Stimulated activated CD8-positive, alpha-beta memory T cell treated with anti-CD3 and anti-CD28 coated beads, Interleukin-4, amount 100 ng/mL, for 24 hours (primary cell): ENCODE measurements at places on chromosomes 3 and 15.

GRCh38 chr3:134370611-134371531 lies 3.4 kb downstream of the AMOTL2 start:
- no peak for DNase-seq

GRCh38 chr3:117490716-117491115 lies 781.1 kb downstream of the TUSC7 start:
- DNase-seq, result no peak

- DNase-seq, result no peak
These were observed 101.9 kb upstream of the RNU6-1 start for GRCh38 chr15:67941648-67942310.

- DNase-seq, result no peak
These were observed 7.3 kb downstream of the GRIP2 start for GRCh38 chr3:14532691-14533456.

- DNase-seq, result no peak
These were observed 109.7 kb downstream of the SV2B start for GRCh38 chr15:91209726-91210125.

DNA sequence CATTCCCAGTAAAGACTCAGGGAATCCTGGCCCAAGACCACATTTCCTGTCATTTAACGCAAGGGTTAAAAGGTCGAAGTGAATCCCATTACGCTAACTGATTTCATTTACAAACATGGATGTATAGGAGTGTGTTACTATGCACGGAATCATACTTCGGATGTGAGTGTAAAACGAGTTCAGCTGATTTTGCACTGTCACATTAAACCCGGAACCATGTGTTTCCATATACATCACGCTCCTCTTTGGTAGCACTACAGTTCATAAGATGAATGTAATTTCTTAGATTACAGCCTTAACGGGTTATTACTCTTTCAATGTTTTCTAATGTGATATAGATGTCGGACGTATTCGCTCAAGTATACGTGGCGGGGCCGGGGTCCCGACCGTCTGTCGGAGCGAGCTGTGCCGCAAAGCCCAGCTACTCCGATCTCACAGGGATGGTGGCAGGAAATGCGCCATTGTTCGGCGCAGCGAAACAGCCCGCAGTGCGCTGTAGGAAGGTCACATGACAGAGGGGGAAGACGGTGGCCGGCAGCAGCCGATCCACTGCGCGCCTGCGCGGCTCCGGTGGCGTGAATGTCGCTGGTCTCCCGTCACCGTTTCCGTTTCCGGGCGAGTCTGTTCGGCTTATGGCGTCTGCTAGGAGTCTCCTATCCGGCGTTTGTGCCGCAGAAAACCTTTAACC lies 97.3 kb downstream of the NPAP1 start:
- peak; percentile 58 for DNase-seq

GRCh38 chr3:192957441-192958021 lies 39.9 kb upstream of the MB21D2 start:
- DNase-seq, result no peak

GRCh38 chr15:78306176-78306774 lies 6.9 kb upstream of the SKIC8 start:
- no peak for DNase-seq

GRCh38 chr3:148453781-148454191 lies 243.9 kb upstream of the AGTR1 start:
- no peak for DNase-seq

- DNase-seq, result no peak
These were observed 298.3 kb upstream of the NR2E3 start for GRCh38 chr15:71511796-71512681.

GRCh38 chr3:25153561-25153960 lies 274.5 kb upstream of the RARB start:
- no peak for DNase-seq

DNA sequence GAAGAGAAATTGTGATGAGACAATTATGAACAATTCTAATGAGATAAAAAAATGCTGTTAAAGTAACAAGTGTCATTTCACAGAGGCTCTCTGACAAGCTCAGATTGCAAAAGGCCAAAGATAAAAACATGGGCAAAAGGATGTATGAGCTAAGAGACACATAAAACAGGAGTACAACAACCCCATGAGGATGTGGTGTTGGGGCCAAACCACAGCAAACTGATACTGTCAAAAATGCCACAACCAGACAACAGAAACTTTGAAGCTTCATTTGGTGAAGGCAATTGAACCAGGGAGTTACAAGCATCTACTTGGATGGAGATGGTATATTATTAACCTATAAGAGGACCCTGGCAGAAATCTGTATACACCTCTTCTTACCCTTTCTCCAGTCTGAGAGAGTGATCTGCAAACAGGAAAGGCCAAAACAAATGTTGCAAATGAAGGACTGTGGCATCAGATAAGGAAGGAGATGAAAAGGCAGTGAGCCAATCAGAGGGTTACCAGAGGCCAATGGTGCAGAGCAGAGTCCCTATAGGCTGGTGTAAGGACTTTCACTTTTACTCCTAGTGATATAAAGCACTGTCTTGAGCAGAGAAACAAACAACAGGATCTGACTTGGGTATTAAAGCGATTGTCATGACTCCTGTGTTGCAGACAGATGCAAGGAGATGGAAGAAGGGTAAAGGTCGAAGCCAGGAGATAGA lies 659.0 kb downstream of the NTRK3 start:
- DNase-seq, result no peak

GRCh38 chr15:70792171-70792573 lies 28.8 kb upstream of the UACA start:
- no peak for DNase-seq

DNA sequence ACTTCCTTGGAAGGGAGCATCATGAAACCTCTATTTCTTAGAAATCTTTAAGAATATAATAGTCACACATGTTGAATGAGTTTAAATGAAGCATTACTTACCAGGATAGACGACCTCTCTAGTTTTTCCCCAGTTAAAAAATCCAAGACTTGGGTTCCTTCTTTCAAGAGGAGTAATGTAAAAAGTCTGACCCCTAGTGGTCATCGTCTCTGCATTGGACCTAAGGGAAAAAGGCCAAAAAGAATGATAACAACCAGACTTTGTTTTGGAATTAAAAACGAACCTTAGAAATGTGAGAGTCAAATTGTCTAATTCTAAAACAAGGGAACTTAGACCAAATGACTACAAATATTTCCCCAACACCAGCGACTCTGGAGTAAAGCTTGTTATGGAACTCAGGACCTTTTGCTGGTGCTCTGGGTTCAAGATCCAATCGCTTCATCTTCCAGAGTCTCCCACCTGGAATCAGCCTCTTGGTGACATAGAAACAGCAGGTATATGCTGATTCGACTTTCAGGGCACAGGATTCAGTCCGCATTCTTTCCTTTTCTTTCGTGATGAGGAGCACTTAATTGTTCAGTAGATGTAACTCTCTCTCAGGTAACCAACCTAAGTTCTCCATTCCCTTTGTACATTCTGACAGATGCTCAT lies 214.8 kb upstream of the TPRG1 start:
- DNase-seq, result no peak

GRCh38 chr3:101812895-101813294 lies 33.9 kb downstream of the NXPE3 start:
- DNase-seq, result no peak

DNA sequence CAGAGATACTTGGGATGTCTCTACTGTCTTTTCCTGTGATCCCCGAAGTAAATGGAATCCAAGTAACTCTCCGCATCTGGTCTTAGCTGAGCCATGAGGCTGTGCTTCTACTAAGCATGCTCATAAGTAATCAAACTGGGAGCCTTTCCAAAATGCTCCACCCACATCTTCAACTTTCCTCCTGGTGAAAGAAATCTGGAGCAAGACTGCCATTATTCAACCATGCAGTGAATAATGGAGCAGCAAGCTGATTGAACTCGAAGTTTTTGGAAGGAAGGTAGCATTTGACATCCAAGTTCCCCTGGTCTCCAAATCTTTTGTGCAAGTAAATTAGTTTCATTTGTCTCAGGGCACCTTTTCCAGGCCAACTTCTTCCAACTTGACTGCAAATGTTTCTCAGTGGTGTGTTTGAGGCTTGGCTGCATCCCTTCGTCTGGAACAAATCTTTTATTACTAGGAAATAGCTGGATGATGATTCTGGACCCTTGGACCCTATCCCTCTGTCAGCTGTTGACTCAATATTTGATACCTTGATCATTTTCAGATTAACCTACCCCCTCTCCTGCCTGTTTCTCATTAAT lies 19.4 kb downstream of the GXYLT2 start:
- no peak for DNase-seq

GRCh38 chr3:108008106-108008505 lies 82.7 kb downstream of the CD47 start:
- DNase-seq, result no peak

GRCh38 chr3:136632625-136633081 lies 119.5 kb downstream of the STAG1 start:
- DNase-seq, result no peak

- DNase-seq, result no peak
These were observed 14.3 kb upstream of the CCNL1 start for GRCh38 chr3:157174290-157174648.

- no peak for DNase-seq
These were observed 83.6 kb downstream of the TNIK start for GRCh38 chr3:171376596-171376947.

GRCh38 chr3:136078421-136079364 lies 113.2 kb downstream of the PPP2R3A start:
- DNase-seq, result no peak

DNA sequence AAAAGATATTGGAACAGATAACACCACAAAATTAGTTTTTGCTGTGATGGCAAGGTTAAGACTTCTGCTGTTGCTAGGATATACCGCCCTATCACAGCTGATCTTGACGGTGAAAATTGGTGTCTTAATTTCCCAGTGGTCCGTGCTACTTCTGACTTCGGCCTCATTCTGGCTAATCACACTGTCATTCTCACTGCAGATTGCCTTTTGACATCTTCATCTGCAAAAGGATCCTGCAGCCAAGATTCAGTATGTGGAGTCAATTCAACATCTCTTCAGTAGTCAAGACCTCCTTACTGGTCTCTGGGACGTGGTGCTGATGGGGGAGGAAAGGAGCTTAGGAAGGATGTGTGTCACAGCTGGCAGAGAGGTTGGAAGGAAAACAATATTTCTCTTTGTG lies 438.6 kb downstream of the WDR72 start:
- DNase-seq, result no peak

DNA sequence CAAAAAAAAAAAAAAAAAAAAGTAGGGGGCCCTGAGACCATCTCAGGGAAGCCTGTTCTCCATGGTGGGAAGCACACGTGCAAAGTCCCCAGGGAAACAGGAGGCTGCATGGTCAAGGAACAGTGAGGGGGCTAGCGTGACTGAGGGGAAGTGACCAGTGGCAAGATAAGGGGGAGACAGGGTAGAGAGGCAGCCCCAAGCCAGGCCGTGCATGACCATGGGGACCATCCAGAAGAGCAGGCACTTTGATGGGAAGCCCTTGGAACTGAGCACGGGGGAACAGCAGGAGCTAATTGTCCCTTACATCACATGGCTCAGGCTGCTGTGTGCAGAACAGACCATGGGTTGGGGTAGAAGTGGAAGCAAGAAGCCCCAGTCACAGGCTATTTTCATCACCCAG lies 196.2 kb downstream of the NTRK3 start:
- no peak for DNase-seq

- no peak for DNase-seq
These were observed 244.2 kb upstream of the EPHA3 start for GRCh38 chr3:88863196-88863595.

GRCh38 chr15:67094001-67094826 lies 28.8 kb downstream of the SMAD3 start:
- no peak for DNase-seq

- no peak for DNase-seq
These were observed 583.4 kb upstream of the DPPA4 start for GRCh38 chr3:109920749-109921148.

- DNase-seq, result no peak
These were observed 131.3 kb downstream of the TJP1 start for GRCh38 chr15:29690765-29691475.

- no peak for DNase-seq
These were observed 42.1 kb downstream of the FBLN2 start for GRCh38 chr3:13590841-13591520.

DNA sequence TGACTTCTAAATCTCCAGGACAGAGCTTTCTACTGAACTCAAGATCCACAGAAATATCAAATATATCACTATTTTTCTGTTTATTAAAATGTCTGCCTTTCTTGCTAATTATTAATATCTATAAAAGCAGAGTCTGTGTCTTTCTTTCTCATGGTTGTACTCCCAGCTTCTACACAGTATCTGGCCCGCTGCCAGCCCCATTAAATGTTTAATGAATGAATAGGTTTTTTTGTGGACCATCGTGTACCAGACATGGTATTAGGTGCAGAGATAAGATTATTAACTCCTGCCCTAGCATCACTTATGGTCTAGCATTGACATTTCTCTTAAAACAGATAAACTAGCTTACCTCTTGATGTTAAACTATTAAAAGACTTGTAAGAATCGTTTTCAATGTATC lies 111.4 kb upstream of the RBMS3 start:
- no peak for DNase-seq

DNA sequence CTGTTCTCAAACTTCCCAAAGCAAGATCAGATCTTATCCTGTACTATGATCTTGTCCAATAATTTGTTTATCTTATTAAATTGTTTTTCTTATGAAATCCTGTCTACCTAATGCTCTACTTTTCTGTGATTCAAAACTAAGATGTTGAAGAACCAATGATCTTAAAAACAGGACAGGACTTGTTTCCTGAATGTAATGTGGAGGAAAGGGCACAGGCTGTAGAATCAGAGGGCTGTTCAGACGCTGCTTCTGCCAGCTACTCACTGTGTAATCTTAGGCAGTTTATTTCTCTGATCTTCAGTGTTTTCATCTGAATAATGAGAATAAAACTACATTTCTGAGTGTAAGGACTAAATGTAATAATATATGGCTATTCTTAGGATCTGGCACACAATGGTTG lies 20.1 kb upstream of the DMXL2 start:
- no peak for DNase-seq

DNA sequence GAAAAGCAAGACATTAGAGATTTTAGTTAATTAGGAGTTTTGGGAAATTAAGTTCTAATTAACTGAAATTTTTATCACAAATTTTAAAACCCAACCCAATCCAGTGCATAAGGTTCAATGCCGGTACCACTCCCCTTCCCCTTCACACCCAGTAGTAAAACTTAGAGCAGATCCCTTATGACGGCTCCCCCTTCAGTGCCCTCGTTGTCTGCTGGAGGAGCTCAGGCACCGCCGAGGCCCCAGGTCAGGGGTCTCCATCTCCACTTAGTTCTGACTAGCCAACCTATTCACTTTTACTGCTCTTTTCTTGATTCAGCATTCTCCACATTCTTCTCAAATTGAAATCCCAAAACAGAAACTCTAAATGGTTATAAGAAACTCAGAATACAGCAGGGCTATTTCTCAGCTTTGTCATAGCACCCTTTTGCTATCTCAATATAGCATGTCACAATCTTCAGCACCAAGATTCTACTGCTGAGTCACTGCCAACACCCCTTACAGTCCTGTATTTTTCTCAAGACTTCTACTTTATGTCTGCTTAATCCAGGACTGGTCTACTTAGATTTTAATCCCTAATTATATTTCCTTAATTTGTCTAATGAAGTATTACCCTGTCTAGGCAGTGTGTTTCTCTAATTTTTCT lies 39.8 kb downstream of the TUBGCP4 start:
- DNase-seq, result no peak

- DNase-seq, result no peak
These were observed 92.3 kb upstream of the LRIG1 start for GRCh38 chr3:66592927-66593625.

GRCh38 chr15:55108448-55108847 lies 88.3 kb downstream of the RSL24D1 start:
- DNase-seq, result no peak
